ENCODE measurements at places on chromosomes 11 and 22.

DNA sequence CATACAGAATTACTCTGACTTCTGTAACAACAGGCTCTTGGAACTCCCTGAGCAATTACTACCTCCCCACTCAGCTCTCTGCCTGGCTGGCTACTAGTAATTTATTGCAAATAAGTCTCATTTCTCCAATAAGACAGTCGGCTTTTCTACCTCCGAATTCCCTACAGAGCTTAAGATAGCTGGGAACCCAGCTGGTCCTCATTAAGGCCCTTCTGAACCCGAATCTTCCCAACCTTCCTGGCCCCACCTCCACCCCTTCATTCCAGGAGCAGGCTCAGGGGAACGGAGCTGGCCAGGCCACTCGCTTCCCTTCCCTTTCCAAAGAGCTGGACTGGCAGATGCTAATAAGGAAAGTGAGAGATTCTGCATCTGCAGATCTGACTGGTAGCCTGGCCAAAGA, 21.6 kb downstream of the TMPRSS5 start:
- no peaks in the 10 kb centered on the region for H3K36me3 ChIP-seq
- H3K27me3 ChIP-seq, result no peaks in the 10 kb centered on the region
- H3K4me1 ChIP-seq, result no peaks in the 10 kb centered on the region
- no peak for DNase-seq
- H3K27ac ChIP-seq, result no peak overlapping the region

DNA sequence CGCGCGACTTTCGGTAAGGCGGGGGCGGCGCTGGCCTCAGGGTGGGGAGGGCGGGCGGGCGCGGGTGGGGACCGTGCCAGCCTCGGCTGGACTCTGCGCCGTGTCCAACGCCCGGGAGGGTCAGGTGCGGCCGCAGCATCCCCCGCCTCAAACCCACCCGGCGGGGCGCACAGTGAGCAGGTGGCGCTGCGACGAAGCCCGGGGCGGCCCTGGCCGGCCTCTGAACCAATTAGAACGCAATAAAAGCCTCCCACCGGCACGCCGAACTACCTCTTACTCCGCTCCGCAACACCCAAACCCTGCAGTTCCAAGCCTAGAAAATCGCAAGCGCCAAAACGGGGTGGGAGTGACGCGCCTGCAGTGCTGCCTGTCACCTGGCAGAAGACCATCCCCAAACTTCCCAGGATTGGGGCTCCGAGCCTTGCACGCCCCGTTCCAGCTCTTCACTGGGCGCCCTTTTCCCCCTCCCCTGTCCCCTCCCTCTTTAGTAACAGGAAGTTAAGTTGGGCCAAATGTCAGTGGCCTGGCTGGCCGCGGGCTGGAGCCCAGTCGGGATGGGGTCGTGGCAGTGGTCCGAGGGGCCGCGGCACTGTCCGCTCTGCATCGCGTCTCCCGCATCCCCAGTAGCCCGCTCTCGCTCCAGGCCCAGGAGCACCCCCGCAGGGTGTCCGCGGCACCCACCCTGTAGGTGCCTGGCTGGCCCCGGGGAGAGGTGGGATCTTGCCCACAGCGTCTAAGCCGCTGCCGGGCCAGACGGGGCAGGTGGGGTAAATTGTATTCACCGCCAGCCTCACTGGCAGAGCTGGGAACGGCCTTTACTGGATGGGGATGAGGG, 541 bp downstream of the MICAL2 start:
- peak overlapping the region; percentile 88 for H3K4me3 ChIP-seq
- DNase-seq, result no peak
- peaks cover 47% of the 10 kb centered on the region for H3K4me1 ChIP-seq
- no peaks in the 10 kb centered on the region for H3K36me3 ChIP-seq
- H3K27me3 ChIP-seq, result no peaks in the 10 kb centered on the region

DNA sequence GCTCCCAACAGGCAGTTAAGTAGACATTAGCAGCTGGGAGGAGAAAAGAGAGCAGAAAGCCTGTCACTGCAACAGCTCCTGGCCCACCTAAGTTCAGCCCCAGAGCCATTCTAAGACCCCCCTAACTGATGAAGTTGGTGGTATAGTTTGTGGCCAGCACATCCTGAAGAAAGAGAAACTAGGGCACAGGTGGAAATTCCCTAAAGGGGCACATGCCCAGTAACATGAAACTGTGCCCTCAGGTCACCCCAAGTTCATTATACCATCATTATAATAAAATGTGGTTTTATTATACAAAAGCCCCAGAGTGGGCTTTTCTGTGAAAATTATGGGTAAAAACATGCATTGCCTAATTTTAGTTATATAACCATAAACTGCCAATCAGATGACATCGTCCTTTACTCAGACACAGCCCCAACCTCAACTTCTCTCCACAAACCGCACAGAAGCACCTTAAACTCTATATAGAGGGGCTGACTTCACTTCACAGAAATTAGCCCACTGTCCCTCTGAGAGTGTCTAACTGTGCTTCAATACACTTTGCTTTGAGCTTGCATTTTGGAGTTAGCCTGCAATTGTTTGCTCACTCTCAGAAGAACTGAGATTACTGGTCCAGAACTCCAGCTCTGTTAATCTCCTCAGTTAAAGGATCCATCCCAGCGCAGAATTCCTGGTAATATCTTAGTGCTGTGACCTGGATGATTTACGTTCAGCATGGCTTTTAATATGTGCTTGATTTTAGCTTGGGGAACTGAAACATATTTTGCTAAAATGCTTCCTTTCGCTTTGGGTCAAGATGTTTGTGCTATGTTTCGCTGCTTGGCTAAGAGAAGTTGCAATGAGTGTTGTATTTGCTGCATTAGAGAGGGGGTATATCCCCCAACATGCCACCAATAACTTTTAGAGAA, 1.8 kb upstream of the APOL3 start:
- peaks cover 19% of the 10 kb centered on the region for H3K4me1 ChIP-seq
- peak overlapping the region; percentile 0 for H3K27ac ChIP-seq
- no peak overlapping the region for H3K4me3 ChIP-seq
- H3K36me3 ChIP-seq, result no peaks in the 10 kb centered on the region

- H3K4me1 ChIP-seq, result no peaks in the 10 kb centered on the region
- H3K27ac ChIP-seq, result no peak overlapping the region
- DNase-seq, result no peak
Measured at GRCh38 chr11:41499429-41499828, 40.0 kb upstream of the LRRC4C start.
